ENCODE measurements at places on chromosomes 2 and 18.
A peak's percentile ranks its signal among the peaks of the same experiment; 100 is the strongest.

- no peak for DNase-seq
Observed at GRCh38 chr18:37276111-37276890, 289.3 kb downstream of the CELF4 start.

- no peak for DNase-seq
Observed at GRCh38 chr2:133143645-133144044, 424.6 kb downstream of the NCKAP5 start.

DNA sequence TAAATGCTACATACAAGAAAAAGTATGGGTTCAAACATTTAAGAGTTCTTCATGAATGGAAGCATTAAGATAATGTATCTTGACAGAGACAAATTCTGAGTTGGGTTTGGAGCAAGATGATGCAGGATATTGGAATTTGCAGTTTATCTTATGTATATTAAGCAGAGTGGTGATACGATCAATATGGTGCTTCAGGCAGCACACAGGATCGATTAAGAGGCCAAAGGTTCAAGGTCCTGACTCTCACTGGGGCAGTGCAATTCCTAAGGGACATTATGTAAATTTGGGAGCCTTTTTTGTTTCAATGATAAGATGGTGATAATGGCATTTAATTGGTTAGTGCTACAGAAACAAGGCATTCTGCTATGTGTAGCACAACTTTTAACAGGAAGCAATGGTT is 381.9 kb downstream of the KCNJ3 start:
- no peak for DNase-seq

- DNase-seq, result peak; percentile 76
Observed at GRCh38 chr2:26184555-26185303, 11.8 kb downstream of the GAREM2 start.

DNA sequence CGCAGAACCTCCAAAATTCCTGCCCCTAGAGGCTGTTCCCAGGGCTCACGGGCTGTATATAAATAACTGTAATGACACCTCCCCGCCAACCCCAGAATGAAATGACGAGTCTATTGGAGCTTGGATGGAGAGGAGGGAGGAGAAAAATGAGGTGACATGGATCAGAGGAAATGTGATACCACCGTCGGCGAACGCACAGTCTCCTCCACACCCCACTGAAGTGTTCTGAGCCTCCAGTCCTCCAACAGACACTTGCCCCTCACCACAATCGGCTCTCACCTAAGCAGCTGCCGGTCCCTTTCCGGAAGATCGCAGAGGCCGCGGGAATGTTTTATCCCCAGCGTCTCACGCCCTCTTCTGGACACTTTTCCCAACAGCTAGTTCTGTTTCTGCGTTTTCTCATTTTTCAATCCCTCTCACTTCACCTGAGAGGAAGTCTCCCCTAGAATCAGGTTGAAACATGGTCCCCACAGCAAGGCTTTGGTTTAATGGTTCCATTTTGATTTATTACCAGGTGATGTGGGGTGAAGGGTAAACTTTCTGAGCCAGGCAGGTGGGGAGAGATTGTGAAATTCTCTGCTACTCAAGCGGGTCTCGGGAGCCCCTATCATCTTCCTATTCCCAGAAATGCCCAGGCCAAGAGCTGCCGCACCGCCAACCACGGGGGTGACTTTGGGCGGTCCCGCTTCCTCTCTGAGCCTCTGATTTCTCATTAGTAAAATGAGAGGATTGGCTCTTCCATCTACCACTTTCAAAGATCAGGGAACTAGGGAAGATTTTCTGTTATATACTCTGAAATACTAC is 9.1 kb upstream of the MYO5B start:
- no peak for DNase-seq

DNA sequence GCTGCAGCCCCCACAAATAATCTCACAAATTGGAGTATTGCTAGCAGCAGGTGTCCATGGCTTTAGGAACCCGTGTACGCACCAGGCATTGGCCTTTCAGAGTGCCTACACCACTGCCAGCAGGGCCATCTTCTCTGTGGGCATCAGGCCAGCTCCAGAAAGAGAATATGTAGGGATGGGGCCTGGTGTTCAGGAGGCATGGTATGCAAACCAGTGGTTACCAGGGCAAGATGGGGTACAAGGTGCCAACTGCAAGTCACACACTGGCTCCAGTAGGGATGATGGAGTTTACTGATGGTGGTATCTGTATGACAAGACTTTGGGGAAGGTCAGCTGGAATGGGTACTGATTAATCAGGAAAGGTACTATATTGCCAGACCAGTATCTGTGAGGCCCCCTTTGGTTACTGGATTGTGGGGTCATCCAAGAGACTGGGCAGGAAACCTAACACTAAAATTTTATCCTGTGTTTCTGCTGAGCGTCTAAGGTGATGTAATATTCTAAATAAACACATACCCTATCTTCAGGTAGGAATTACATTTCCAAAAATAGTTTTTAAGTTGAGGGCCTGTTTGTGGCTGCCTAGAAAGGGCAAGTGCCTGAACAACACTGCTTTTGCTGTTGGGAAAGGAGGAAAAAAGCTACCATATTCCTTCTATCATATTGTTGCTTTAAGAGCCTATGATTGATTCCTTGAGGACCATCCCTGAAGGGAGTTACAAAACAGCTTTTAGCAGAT is 9.0 kb downstream of the CNOT9 start:
- DNase-seq, result no peak

DNA sequence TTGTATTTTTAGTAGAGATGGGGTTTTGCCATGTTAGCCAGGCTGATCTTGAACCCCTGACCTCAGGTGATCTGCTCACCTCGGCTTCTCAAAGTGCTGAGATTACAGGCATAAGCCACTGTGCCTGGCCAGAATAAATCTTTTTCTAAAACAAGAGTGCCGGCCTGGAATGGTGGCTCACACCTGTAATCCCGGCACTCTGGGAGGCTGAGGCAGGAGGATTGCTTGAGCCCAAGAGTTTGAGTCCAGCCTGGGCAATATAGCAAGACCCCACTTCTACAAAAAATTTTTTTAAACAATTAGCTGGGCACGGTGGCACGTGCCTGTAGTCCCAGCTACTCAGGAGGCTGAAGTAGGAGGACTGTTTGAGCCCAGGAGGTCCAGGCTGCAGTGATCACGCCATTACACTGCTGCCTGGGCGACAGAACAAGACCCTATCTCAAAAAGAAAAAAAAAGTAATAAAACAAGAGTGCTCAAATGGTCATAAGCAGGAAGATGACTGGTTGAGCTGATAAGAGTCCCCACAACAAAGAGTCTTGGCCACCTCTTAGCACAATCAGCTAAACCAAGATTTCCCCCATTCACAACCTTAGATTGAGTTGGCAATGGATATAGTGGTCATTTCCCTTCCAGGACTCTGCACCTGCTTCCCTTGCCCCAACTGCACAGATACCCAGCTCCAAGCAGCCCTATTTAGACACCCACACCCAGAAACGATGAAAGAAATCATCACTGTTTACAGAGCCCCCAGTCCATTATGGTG is 5.8 kb upstream of the UCN start:
- DNase-seq, result no peak

- DNase-seq, result no peak
Observed at GRCh38 chr2:108492364-108492763, 41.9 kb upstream of the LIMS1 start.

DNA sequence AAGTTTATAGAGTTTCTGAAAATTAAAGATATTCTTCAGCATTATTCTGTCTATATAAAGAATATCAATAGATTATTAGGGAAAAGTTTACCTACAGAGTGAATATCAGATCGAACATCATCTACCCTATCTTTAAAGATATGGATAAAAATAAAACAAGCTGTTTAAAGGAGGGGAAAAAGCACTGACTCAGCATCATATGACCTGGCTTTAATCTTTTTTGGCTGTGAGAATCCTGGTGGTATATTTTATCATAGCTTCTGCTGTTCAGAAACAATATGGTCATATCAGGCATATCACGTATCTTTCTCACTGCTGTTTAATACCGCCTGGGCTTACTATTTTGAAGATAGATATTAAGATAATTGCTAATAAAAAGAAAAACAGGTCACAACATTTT is 80.2 kb downstream of the NEB start:
- no peak for DNase-seq

- no peak for DNase-seq
Observed at GRCh38 chr18:24259869-24260641, 121.2 kb downstream of the CABYR start.

DNA sequence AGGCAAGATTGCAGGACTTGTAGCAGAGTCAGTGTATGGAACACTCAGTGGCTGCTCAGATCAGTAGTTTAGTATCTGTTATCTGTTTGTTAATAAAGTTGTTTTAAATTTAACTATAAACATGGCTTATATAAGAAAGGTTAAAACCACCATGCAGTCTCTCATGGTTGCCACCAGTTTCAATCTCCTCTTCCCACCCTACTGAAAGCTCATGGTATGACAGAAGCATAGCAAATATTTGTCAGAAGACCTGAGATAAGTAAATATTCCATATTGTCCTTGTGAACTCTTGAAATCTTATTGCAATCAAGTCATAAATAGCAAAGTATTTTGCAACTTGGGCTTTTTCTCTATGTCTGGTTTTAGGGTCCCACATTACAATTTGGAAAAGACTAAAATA is 2.1 kb upstream of the COL5A2 start:
- no peak for DNase-seq

DNA sequence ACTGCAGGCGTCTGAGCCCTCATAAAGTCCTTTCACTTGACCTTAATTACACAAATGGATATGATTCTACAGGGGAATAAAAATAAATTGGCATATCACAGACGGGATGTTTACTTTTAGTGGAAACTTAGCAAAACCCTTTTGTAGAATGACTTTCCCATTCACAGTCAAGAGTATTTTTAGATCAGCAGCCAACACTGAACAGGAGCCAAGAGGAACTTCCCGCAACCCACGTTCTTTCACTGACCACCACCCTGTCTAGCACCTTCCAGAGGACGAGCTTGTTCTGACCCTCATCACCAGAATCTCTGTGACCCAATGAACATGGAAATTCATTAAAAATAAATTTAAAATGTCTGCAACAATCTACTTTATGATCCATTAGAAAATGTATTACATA is 119.0 kb upstream of the SNTG2 start:
- DNase-seq, result no peak
